Posterior vena cava (tissue), 2 donors: ENCODE measurements at places on chromosomes 5 and 9. TPM values are rescaled to one million over a fixed set of nuclear protein-coding genes. Genes with fewer than 3 reads are reported as not detected.
A peak's percentile ranks its signal among the peaks of the same experiment; 100 is the strongest.

Gene CDKN2B-AS1
- total RNA-seq: 0.65 TPM

Gene SARDH
- 0.62 TPM for total RNA-seq

Gene BNC2
- total RNA-seq: 76.0 TPM

Gene SMIM3
- total RNA-seq: 22.9 TPM

Gene ASPN
- total RNA-seq: 22.5 TPM

Gene MARCHF11
- not detected for total RNA-seq

Gene SV2C
- 0.05 TPM for total RNA-seq

Gene PCDHGA10
- total RNA-seq: 6.6 TPM

Gene SPATA31A6
- not detected for total RNA-seq

Gene TTC16
- 0.09 TPM for total RNA-seq

Gene SPATA31E1
- not detected for total RNA-seq

Gene DBH
- not detected for total RNA-seq

DNA sequence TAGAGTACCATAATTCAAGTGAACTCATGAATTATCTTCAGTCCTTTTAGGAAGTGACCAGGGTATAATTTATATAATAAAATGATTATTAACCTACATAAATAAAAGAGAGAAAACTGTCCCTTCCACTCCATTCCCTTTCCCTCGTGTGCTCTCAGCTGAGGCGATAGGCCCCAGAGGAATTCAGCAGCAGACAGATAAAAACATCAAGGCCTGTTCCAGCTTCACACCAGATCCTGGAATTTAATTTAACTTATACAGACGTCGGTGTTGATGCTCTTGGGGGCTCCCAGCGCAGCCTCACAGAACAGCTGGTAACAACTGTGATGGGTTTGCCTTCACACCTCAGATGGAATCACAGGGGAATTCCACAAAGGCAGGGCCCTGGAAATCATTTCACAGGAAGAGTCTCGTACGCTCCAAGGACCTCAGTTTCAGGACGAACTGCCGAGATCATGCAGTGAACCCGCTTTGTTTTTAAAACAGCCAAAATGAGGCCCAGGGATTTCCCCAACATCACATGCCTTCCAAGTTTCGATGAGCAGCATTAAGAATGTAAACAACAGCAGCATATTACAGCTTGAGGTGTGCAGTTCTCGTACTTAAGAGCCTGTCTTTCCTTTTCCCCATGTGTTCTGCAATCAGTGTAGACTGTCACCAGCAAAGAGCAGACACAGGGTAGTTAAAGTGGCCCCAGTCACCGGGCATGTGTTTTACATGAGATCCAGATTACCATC is 73.6 kb upstream of the ALDH1B1 start:
- no peak for DNase-seq

DNA sequence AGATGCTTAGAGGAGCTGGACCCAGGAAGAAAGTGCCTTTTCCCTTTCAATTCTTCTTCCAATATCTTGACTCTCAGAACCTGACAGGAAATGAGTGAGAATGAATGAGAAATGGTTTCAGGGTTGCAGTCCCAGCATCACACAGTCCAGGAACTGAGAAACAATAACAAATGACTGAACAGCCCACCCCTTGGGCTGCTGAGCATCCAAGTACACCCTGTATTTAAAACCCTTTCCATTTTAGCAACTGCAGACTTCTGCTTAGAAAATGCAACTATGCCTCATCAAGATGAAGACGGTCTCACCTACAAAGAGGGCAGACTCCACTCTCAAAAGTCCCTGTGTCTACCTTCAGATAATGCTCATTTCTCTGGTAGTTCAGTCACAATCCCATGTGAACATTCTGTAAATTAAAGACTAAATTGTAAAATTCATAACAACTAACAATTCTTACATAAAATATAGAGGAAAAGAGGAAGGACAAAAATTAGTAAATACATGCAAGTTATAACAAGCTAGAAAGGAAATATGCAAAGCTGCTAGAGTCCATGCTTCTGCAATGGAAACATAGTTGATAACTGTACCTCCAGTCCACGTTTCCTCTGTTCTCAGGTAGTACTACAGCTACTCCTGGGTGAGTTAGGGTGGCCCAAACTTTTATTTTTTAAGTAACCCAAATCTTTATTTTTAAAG is 316.5 kb downstream of the ICE1 start:
- no peak for DNase-seq

DNA sequence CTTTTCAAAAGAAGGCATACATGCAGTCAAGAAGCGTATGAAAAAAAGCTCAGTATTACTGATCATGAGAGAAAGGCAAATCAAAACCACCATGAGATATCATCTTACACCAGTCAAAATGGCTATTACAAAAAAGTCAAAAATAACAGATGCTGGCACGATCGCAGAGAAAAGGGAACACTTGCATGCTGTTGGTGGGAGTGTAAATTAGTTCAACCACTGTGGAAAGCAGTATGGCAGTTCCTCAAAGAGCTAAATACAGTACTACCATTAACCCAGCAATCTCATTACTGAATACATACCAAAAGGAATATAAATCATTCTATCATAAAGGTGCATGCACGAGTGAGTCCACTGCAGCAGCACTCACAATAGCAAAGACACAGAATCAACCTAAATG is 24.5 kb downstream of the RETREG1 start:
- no peak for DNase-seq

DNA sequence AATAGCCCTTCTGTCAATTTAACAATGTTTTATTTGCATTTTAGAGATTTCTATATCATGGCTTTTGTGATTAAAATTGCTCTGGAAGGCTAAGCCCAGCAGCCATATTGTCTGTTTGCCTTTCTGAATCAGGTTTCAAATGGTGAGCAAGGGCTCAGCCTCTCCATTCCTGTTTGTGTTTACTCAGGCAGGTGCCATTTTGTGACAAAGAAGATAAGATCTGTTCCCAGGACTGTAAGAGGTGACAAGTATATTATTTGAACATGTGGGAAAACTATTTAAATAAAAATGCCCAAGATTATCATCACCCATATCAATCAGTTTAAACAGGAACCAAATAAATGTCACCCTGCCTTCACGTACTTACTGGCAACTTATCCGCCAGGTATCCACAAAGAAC is 641.3 kb upstream of the KLF4 start:
- DNase-seq: no peak

DNA sequence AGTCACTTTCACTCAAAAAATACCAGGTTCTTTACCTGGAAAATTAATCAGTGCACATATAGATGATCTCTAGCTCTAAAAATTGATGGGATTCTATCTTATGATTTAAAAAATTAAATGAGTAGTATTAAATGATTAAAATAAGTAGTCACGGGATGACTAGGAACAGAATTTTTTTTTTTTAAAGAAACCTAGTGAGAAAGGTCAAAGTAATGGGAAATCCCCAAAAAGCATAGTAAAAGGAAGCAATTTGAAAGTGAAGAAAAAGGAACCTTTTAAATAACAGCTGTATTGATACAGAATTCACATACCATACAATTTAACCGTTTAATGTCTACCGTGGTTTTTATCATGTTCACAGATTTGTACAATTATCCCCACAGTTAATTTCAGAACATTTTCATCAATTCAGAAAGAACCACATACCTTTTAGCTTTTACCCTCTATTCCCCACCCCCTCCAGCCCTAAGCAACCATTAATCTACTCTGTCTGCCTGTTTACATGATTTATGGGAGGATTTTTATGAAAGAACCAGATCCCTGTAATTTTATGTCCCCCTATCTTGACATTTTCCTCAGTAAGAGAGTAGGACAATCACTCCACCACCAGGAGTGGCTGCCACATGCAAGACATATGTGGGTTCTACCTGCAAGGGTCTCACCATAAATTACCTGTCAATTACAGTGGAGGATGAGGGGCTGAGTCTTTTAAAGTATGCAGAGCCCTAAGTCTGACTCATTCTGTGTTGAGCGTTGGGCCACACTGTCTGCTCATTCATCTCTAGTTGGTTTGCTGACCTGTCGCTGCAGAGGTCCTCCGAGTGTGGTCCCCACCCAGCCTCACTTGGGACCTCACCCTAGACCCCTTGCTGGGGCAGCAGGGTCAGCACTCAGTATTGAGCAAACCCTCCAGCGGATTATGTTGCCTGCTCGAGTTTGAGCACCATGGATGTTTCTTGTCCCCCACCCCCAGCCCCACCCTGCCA is 16.0 kb downstream of the ANKRD33B start:
- no peak for DNase-seq

DNA sequence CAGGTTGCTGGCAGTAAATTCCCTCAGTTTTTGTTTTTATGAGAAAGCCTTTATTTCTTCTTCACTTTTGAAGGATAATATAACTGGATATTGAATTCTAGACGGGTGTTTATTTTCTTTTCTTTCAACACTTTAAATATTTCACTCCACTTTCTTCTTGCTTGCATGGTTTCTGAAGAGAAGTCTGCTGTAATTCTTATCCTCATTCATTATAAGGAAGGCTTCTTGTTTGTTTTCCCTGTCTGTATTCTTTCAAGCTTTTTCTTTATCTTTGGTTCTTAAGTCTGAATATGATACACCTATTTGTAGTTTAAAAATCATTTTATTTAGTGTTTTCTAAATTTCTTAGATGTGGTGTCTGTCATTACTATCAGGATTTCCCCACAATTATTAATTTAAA is 1054.3 kb downstream of the TLE1 start:
- no peak for DNase-seq

DNA sequence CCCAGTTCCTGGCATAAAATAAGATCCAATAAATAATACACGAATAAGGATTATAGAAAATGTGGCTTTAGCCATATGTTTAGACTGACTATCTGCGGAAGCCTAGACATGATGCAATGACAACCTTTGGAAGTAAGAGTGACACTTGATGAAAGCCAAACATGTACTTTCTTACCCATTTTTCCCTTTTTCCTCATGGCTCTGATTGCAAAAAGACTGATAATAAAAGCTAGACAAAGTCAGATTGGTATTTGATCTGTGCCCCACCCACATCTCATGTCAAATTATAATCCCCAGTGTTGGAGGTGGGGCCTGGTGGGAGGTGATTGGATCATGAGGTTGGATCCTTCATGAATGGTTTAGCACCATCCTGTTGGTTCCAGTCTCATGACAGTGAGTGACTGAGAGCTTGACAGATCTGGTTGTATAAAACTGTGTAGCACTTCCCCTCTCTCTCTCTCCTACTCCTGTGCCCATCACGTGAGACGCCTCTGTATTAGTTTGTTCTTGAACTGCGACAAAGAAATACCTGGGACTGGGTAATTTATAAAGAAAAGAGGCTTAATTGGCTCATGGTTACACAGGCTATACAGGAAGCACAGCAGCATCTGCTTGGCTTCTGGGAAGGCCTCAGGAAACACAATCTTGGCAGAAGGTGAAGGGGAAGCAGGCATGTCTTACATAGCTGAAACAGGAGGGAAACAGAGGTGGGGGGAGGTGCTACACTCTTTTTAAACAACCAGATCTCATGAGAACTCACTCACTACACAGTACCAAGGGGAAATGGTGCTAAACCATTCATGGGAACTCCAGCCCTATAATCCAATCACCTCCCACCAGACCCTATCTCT is 243.4 kb upstream of the PIK3R1 start:
- DNase-seq: no peak

- no peak for DNase-seq
These were observed 5.2 kb downstream of the EPB41L4B start for GRCh38 chr9:109315480-109316206.

GRCh38 chr5:115831163-115831768 is 10.1 kb downstream of the ATG12 start:
- no peak for DNase-seq

- no peak for DNase-seq
These were observed 412.9 kb downstream of the ZSWIM6 start for GRCh38 chr5:61744690-61745619.

DNA sequence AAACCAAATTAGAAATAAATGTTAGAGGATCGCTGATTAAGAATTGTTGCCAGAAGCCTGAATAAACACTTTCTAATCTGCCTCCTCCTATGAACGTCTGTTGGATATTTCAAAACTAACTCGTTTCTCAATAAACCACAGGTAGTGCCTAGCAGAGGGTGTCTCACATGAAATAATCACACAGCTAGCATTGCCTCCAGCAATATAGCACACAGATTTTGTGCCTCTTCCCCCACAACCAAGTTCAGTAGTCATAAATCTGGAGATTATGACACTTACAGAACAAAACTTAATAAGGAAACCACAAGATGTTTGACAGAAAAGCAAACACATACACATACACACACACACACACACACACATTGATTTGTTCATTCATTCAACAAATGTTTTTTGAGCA is 173.2 kb upstream of the CDH10 start:
- DNase-seq: no peak

DNA sequence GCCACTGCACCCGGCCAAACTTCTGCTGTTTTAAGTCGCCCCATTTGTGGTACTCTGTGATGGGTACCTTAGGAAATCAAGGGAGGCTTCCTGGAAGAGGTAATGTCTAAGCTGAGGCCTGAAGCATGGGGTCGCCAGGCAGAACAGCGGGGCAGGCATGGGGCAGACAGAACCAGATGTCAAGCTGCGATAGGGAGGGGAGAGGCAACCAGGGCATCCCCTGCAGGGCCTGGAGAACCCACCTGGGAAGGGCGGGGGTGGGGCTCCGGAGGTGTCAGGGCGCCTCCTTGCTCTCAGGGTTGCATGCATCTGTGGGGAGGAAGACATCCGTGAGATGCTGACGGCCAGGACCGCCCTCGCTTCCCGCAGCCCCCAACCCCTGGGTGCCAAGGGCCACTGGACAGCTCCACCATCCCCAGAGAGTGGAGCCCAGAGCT is 2.8 kb downstream of the LCN15 start:
- peak; percentile 55 for DNase-seq

GRCh38 chr9:95495961-95496360 is 20.8 kb downstream of the PTCH1 start:
- no peak for DNase-seq

GRCh38 chr5:34791761-34792244 is 47.2 kb upstream of the TTC23L start:
- no peak for DNase-seq

GRCh38 chr5:71922584-71923106 is 184.6 kb upstream of the MAP1B start:
- DNase-seq: no peak

- peak; percentile 87 for DNase-seq
These were observed 34.4 kb upstream of the PALM2AKAP2 start for GRCh38 chr9:109745335-109746283.

DNA sequence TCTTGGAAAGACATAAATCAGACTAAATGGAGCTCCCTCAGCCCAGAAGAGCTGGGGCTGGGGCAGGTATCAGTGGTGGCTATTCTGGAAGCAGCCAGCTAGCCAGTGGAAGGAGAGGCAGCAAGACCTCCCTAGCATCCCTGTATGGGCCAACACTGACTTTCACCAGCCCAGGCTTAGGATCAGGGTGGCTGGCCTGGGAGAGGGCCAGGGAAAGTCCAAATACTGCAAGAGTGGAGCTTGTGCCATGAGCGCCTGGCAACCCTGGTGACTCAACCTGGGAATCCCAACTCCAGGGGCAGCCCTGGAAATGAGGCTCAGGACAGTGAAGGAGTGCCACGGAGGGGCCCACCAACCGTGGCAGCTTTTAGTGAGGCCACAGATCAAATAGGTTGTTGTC is 7.6 kb upstream of the IRF1 start:
- no peak for DNase-seq

DNA sequence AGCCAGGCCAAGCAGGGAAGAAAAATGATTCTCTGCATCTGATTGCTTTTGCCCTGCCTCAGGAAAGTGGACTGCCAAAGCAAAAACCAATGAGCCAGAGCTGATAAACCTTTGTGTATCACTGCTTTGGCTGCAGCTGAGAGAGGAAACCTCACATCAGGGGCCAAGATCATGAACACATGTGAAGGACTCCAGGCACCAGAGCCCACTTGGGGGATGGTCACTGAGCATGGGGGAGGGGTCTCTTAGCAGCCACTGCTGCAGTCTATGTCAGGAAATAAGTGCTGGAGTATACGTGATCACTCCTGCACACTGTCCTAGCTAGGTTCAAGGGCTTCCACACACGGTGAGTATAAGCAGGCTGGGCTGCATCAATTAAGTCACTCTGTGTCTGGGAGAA is 229.9 kb downstream of the SPOCK1 start:
- no peak for DNase-seq
